CD8-positive, alpha-beta T cell (primary cell): ENCODE measurements at places on chromosomes 6 and 20.

DNA sequence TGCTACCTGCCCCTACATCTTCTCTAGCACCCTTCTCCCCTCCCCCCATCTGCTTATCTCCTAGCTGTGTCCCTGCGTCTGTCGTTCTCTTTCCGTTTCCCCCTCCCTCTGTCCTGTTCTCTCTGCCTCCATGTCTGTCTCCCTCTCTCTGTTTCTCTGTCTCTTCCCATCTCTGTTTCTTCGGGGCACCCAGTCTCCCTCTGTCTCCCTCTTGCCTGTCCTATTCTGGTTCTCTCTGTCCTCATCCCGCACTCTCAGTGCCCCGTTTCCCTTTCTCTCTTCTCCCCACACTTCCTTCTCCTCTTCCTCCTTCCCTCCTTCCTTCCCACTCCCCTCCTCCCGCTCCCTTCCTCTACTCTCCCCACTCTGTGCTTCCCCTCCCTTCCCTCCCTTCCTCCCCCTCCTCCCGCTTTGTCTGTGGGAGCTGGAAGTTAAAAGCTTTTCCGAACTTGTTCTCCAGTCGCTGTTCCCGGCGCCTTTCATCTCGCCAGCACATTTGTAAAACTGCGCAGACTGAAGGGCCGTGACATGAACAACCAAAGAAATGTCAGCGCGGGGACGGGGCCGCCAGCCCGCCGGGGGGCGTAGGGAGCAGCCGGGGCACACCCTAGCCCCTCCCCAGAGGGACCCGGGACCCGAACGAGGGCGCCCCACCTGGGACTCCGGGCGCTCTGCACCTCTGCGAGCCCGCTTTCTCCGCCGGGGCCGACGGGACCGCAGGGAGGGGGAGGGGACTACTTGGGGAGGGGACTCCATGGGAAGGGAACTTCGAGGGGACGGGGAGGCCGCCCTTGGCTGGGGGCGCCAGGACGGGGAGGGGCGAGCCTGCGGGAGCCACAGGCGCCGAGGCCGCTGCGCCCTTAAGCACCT, 4.0 kb upstream of the CDH22 start:
- DNase-seq = no peak

DNA sequence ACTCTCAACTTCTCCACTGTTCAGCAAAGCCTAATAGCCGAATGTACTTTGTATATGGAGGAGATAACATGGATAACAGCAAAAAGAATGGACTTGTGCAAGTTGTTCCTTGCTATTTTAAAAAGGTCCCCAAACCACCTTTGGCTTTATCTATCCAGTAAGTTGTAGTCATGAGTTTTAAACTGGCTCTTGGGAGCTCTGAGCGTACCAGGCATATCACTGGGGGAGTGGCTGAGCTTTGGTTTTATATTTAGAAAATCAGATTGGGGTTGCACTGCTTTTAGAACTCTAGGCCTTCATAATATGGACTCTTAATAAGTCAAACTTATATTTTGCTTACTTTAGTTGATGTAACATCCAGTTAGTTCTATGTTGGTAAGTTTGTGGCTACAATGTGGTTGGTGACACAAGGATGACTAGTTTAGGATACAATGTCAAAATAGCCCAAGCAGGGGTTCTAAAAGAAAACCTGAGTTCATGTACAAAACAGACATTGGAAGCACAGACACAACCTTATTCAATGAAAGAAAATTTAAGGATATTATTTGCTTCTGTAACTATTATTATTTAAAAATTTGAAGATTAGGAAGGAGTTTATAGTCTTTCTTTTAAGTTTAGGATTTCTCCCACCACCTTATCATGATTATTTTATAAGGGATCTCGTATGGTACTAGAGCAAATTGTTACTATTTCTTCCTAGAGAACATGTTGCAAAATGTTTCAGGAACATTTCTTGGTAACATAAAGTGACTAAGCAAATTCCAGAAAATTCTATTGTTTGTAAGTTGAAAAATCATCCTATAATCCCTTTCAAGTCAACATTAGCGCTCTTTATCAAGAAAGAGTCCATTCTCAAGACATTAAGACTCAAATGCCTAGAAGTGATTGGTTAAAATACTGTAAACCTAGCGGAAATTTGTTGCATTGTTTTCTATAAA, 165.8 kb upstream of the SUPT3H start:
- no peak for DNase-seq

- no peak for DNase-seq
Measured at GRCh38 chr20:33401921-33402369, 626 bp upstream of the CDK5RAP1 start.

GRCh38 chr6:16721977-16722376, 39.3 kb downstream of the ATXN1 start:
- no peak for DNase-seq

DNA sequence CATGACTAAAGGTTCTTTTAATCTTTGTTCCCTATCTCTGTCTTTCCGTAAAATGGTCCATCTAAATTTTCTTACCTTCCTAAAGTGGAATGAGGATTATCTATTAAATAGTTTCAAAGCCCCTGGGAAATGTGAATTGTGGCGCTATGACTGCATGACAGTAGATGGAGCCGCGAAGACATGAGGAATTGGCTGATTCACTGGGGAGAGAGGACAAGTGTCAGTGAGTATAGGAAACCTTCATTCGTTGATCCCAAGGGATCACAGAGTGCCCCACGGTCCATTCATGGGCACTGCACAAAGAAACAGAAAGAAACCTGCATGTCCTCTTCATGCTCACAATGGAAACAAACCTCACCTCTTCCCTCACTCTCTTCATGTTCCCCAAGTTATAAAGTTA, 479.3 kb upstream of the BTBD3 start:
- DNase-seq = no peak

GRCh38 chr20:52684176-52684575, 288.0 kb upstream of the TSHZ2 start:
- DNase-seq = no peak
